ENCODE measurements at places on chromosomes 16 and 17. TPM values are rescaled to one million over a fixed set of nuclear protein-coding genes. Genes with fewer than 3 reads are reported as not detected.

Gene COPZ2
- 123 TPM for total RNA-seq

Gene KRT33A
- not detected for total RNA-seq

Gene DNAH2
- total RNA-seq = 0.57 TPM

Gene KRT40
- not detected for total RNA-seq

Gene ZNF469
- 4.6 TPM for total RNA-seq

Gene HID1
- 0.28 TPM for total RNA-seq
